Left colon (tissue), 2 donors: ENCODE measurements at places on chromosomes 5 and 9.
A peak's percentile ranks its signal among the peaks of the same experiment; 100 is the strongest.

DNA sequence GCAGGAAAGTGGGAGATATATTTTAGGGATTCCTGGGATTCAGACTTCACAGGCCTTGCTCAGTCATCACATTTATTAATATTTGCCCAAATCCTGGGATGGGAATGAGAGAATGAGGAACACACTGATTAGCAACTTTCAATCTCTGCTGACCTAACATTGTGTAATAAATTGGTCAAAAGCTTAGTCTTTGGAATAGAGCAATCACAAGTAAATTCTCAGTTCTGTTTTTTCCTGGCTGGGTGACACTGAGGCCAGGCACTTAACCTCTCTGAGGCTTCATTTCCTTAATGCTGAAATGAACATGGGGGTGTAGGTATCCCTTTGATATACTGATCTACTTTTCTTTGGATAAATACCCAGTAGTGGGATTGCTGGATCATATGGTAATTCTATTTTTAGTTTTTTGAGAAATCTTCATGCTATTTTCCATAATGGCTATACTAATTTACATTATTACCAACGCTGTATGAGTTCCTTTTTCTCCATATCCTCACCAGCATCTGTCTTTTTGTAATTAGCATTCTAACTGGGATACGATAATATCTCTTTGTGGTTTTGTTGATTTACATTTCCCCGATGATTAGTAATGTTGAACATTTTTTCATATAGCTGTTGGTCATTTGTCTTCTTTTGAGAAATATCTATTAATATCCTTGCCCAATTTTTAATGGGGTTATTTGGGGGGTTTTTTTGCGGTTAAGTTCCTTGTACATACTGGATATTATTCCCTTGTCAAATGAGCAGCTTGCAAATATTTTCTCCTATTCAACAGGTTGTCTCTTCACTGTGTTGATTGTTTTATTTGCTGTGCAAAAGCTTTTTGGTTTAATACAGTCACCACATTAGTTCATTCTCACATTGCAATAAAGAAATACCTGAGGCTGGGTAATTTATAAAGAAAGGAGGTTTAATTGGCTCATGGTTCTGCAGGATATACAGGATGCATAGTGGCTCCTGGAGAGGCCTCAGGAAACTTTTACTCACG, 36.8 kb upstream of the NIPBL start:
- no peak for DNase-seq

GRCh38 chr9:116453785-116454184, 233.3 kb upstream of the TRIM32 start:
- no peak for DNase-seq

DNA sequence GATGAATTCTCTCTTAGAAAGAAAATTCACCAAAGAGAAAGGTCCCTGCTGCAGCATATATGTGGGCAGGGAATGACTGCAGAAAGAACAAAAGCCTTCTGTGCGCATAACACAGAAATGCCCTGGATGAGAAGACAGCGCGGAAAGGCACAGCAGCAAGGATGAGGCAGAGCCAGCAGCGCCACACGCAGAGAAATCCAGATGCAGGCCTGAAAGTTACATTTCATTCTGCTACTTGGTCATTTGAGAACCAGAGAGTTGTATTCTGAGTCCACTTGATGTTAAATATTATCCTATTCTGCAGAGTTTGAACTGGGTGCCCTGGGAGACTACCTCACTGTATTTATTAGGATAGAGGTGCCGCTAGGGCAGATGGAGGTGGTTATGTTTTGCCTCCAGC, 68.5 kb downstream of the GLDC start:
- no peak for DNase-seq

DNA sequence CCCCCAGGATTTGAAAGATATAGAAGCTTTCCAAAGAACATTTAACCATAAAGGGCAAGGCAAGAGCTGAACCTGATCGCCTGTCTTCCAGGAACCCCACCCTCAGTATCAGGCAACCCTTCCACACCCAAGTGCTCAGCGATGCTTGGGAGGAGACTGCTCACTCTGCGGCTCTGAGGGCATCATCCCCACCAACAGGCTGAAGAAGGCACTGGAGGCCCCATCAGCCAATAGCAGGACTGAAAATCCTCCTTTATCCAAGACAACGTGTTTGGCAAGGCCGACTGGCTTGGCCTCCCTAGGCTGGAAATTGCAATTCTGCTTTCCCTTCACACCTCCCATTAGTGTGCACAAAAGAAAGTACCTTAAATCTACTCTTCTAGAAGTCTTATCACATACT, 1.4 kb upstream of the PPP2CA start:
- DNase-seq, result peak; percentile 43

- no peak for DNase-seq
Observed at GRCh38 chr5:148499452-148499851, 115.7 kb downstream of the FBXO38 start.

- DNase-seq, result no peak
Observed at GRCh38 chr9:135339378-135339973, 140.1 kb upstream of the PPP1R26 start.

DNA sequence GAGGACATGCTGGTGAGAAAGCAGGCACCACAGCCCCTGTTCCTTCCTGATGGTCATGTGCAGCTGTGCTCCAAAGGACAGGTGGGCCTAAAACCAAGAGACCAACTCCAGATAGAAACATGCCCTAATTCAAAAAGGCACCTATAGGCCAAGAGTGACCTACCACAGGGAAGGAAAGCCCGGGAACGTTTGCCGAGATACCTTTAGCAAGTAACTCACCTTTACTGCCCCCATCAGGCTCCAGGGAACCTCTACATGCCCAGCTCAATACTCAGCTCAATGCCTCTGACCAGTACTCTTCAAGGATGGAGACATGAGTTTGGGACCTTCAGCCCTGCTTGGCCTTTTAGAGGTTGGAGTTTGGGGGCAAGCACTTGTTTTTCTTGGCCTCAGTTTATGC, 172.8 kb upstream of the FSTL4 start:
- no peak for DNase-seq

DNA sequence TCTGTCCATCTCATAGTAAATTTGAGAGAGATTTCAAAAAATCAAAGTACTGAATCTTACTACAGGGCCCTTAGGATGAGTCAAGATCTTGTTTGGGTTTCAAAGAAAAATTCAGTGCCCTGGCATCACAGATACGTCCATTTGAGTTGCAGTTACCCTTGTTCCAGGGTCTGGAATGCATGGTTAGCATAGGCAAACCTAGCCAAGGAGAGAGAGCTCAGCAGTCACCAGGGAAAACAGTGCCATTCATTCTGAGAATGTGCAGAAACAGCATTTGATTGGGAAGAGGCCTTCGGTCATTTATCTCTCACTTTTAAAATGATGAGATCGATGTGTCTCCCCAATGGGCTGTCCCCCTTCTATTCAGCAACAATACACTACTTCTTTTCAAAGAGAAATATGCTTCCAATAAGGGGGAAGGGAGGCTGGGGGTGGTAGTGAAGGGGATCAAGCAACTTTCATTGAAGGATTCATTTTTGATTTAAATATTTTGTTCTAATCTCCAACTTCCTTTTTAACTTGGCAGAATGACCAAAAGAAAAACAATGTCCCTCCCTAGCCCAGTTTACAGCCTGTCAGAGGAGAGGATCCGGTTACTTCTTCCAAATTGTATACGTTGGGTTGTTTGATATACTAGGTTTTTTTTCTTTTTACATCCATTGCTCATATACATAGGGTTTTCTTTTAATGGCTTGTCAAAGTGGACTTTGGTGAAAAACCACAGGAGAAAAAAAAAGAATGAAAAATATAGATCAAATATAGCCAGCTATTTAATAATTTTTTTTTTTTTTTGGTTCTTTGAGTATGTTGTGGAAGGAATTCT, 491.1 kb downstream of the CCDC171 start:
- DNase-seq, result no peak

GRCh38 chr9:132768932-132769905, 99.0 kb downstream of the GTF3C4 start:
- peak; percentile 64 for DNase-seq

DNA sequence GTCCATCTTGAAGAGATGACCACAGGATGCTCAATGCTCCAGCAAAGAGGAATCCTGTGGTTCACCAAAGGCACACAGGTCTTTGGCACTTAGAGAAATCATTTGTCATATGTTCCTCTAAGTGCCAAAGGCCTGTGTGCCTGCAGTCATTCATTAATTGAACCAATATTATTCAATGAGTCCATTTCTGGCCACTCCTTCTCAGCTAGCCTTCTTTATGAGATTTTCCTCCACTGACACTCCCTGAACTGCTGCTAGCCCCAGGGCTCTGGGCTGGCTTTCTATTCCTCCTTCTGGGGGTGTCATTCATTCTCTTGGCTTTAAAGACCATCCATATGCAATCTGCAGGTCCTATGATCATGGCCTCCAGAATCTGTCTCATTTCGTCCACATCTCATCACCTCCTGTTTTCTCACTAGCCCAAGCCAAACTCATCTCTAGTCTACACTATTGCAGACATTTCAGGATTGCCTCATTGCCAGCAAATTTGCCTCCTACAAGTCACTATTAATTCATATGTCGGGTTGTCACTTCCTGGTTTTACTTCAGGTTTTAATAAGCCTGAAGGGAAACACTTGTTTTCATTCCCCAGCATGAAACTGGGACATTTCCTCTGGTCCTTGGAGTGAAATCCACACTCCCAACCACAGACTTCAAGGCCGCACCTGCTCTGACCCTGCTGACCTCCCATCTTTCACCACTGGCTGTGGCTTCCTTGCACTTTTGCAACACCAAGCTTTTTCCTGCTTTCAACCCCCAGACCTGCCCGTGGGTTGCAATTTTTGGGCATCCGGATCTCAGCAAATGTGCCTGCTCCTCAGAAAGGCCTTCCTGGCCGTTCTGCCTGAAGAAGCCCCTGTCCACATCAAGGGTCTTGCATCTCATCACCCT, 35.1 kb downstream of the KCNIP1 start:
- no peak for DNase-seq
